Neural progenitor cell (in vitro differentiated cells): ENCODE measurements at places on chromosomes 2 and 18. TPM values are rescaled to one million over a fixed set of nuclear protein-coding genes. Genes with fewer than 3 reads are reported as not detected.

GRCh38 chr2:39629646-39630045, 36.1 kb upstream of the TMEM178A start:
- no peak for DNase-seq

GRCh38 chr2:214649440-214650205, 159.9 kb downstream of the BARD1 start:
- DNase-seq, result no peak

Gene EVX2
- total RNA-seq, result not detected in 2 replicates

DNA sequence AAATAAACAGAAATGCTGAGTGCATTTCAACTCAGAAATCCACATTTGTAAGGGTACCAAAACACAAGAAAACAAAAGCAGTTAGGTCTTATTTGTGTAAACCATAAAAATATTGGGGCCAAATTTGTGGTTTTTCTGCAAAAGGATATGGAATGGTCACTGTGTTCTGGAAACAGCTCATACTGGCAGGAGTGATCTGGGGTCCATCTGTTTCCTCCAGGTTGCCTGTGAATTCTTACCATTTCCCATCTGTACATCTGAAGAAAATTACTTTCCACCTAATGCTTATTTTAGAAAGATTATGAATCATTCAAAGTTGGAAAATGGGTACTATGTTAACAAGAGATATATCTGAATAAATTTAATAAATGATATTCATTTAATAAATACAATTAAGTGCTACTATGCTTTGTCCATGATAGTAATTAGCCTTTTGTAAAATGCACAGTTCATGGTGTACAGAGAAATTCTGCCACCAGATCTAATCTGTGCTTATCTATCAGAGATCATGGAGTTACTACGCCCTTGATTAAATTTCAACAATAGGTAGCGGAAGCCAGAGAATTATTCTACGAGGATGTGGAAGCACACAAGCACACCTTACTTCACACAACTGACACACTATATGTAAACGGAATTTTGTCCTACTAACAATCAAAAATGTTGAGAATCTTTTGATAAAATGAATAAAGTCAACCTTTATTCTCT, 10.9 kb downstream of the ALS2 start:
- no peak for DNase-seq

Gene PCARE
- total RNA-seq, result not detected in 2 replicates

Gene TMEM247
- total RNA-seq, result not detected in 2 replicates
